ENCODE measurements at places on chromosomes 11 and 22.

- DNase-seq: no peak
Observed at GRCh38 chr22:47781024-47781423, 1018.6 kb downstream of the TBC1D22A start.

- DNase-seq: no peak
Observed at GRCh38 chr22:46055181-46055875, 78.4 kb upstream of the WNT7B start.

- no peak for DNase-seq
Observed at GRCh38 chr11:96342014-96342960, 708 bp downstream of the MAML2 start.

- no peak for DNase-seq
Observed at GRCh38 chr11:34644669-34645406, 23.9 kb downstream of the EHF start.

- DNase-seq: no peak
Observed at GRCh38 chr11:47572715-47573255, 6.0 kb downstream of the KBTBD4 start.
